IMR-90 (cell line): ENCODE measurements at places on chromosomes 7 and 10. TPM values are rescaled to one million over a fixed set of nuclear protein-coding genes. Genes with fewer than 3 reads are reported as not detected.
A peak's percentile ranks its signal among the peaks of the same experiment; 100 is the strongest.

The OR2A42 gene
- not detected in 2 replicates for total RNA-seq

GRCh38 chr7:103735377-103735776, 254.1 kb downstream of the RELN start:
- DNase-seq: peak; percentile 84
- H3K36me3 ChIP-seq: no peaks in the 10 kb centered on the region
- no peaks in the 10 kb centered on the region for H3K4me1 ChIP-seq

GRCh38 chr10:89144836-89145235, 62.3 kb downstream of the CH25H start:
- no peak overlapping the region for H3K27ac ChIP-seq
- H3K27me3 ChIP-seq: no peaks in the 10 kb centered on the region; the same call in 1 of the 2 replicates
- no peaks in the 10 kb centered on the region for H3K36me3 ChIP-seq
- no peak overlapping the region for H3K4me3 ChIP-seq
- DNase-seq: no peak

DNA sequence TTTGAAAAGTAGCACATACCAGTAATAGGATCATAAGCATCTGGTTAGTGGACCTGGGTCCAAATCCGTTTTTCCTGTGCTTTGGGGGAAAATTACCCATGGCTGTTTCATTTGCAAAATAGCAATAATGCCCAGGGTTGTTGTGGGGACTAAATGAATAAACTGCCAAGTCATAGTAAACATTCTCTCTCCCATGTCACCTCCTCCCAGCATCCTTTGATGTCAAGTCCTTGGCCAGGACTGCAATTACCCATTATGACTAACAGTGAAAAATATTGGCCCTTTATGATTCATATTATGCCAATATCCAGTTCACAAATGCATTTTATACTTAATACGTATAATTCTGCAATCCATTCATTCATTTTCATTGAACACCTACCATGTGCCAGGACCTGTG, 23.0 kb downstream of the TOMM7 start:
- H3K27ac ChIP-seq: no peak overlapping the region
- H3K4me3 ChIP-seq: no peak overlapping the region
- no peaks in the 10 kb centered on the region for H3K4me1 ChIP-seq
- DNase-seq: peak; percentile 30
- H3K36me3 ChIP-seq: no peaks in the 10 kb centered on the region
- H3K27me3 ChIP-seq: no peaks in the 10 kb centered on the region

DNA sequence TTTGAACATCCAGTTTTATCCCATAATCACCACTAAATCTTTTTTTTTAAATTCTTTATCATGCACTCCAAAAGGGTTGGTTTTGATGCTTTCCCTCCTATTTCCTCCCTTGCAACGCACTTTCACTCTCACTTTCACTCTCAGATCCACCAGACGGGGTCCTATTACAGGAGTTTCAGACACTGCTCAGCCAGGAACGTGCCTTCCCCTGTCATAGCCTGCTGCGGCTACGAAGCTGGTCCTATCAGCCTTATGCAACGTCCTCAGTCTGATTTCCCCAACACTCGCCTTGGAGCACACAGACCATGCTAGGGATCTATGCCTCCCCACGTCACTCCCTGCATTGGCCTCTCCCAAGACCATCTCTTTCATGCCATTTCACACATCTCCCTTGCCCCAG, 23.4 kb downstream of the ZPBP start:
- H3K4me1 ChIP-seq: no peaks in the 10 kb centered on the region
- H3K36me3 ChIP-seq: no peaks in the 10 kb centered on the region
- H3K4me3 ChIP-seq: no peak overlapping the region
- H3K27me3 ChIP-seq: no peaks in the 10 kb centered on the region

GRCh38 chr7:142375710-142376313, 118.0 kb upstream of the PRSS58 start:
- no peaks in the 10 kb centered on the region for H3K36me3 ChIP-seq
- H3K4me1 ChIP-seq: peaks cover 15% of the 10 kb centered on the region
- no peaks in the 10 kb centered on the region for H3K27me3 ChIP-seq
- peak overlapping the region; percentile 13; the same call in 1 of the 2 replicates for H3K27ac ChIP-seq
- H3K4me3 ChIP-seq: no peak overlapping the region

The CC2D2B gene
- not detected in 2 replicates for total RNA-seq

GRCh38 chr10:127100983-127101615, 95.3 kb downstream of the INSYN2A start:
- H3K36me3 ChIP-seq: peaks cover 25% of the 10 kb centered on the region
- H3K27me3 ChIP-seq: no peaks in the 10 kb centered on the region
- no peaks in the 10 kb centered on the region for H3K4me1 ChIP-seq
- no peak for DNase-seq

DNA sequence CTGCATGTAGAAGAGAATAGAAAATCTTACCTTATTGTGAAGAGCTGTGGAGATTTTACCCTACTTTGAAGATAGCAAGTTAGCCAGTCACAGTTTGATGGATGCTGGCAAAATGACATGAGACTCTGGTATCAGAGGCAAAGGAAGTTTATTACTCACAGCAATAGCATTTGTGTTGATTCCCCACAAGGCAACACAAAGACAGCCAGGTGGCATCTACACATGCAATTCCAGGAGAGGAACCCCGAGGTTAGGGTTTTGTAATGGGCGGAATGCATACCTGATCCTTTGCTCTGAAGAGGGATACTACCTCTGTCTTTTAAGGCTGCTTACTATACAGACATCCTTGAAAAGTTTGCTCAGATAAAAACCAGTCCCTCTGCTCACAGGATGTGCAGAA, 59.5 kb downstream of the AHR start:
- DNase-seq: peak; percentile 26
- H3K4me1 ChIP-seq: peaks cover 2% of the 10 kb centered on the region; the same call in 1 of the 2 replicates
- no peak overlapping the region for H3K4me3 ChIP-seq
- H3K36me3 ChIP-seq: no peaks in the 10 kb centered on the region
- H3K27ac ChIP-seq: no peak overlapping the region
- no peaks in the 10 kb centered on the region for H3K27me3 ChIP-seq

The CDNF gene
- 0.72 and 0.83 TPM in 2 replicates for total RNA-seq

The LIPA gene
- total RNA-seq: 31.9 and 32.5 TPM in 2 replicates

- H3K36me3 ChIP-seq: peaks cover 4% of the 10 kb centered on the region; the same call in 1 of the 2 replicates
- no peak overlapping the region for H3K4me3 ChIP-seq
- H3K27ac ChIP-seq: no peak overlapping the region
- no peaks in the 10 kb centered on the region for H3K27me3 ChIP-seq
- H3K4me1 ChIP-seq: peaks cover 29% of the 10 kb centered on the region
Observed at GRCh38 chr7:47460251-47460989, 121.5 kb downstream of the TNS3 start.

DNA sequence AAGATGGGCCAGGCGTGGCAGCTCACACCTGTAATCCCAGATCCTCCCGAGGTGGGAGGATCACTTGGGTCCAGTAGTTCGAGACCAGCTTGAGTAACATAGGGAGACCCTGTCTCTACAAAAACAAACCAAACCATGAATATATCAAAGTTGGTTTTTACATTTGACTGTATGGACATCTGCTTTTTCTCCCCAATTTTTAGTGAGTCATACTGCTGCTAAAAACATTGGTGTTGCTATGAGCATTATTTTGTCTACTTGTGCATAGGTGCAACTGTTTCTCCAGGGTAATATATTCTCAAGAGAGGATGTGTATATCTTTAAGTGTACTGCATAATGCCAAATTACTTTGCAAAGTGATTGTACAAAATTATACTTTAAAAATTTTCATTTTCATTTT, 769 bp upstream of the TMEM248 start:
- no peak overlapping the region for H3K27ac ChIP-seq
- H3K36me3 ChIP-seq: peaks cover 3% of the 10 kb centered on the region; the same call in 1 of the 2 replicates
- no peaks in the 10 kb centered on the region for H3K27me3 ChIP-seq

GRCh38 chr10:130762491-130762890, 549.0 kb downstream of the TCERG1L start:
- DNase-seq: no peak
- H3K27me3 ChIP-seq: no peaks in the 10 kb centered on the region
- H3K4me3 ChIP-seq: no peak overlapping the region
- H3K36me3 ChIP-seq: no peaks in the 10 kb centered on the region

DNA sequence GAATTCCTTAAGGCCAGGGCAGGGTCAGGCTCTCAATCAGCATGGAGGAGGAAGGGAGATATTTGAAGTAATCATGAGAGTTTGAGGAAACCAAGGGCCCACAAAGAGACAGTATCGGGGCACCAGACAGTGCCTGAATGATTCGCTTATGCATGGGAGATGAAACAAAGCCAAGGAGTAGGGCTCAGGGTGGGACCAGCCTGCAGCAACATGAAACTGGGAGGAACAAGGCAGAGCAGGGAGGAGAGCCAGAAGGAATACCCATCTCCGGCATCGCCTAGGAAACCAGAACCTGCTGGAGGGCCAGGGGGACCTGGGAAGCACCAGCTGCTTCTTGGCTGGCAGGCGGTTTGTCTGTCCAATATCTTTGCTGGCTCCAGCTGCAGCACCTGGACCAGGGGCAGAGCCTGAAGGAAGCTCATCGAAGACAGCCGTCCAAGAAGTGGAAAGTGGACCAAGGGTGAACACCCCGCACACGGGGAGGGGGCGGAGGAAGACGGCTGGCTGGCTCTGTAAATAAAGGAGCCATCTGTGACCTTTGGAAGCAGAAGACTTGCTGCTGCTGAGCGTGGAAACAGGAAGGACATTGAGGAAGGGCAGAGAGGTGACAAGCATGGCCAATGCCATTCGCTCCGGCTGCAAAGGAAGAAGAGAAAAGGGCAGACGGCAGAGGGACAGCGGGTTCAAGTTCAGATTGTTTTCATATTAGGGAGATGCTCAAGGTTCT, 34.4 kb upstream of the ECHDC3 start:
- H3K36me3 ChIP-seq: no peaks in the 10 kb centered on the region
- H3K4me1 ChIP-seq: peaks cover 1% of the 10 kb centered on the region; the same call in 1 of the 2 replicates
- DNase-seq: no peak
- H3K27me3 ChIP-seq: peaks cover 21% of the 10 kb centered on the region; the same call in 1 of the 2 replicates
- H3K27ac ChIP-seq: no peak overlapping the region

The NFE2L3 gene
- total RNA-seq: 37.8 and 43.2 TPM in 2 replicates

DNA sequence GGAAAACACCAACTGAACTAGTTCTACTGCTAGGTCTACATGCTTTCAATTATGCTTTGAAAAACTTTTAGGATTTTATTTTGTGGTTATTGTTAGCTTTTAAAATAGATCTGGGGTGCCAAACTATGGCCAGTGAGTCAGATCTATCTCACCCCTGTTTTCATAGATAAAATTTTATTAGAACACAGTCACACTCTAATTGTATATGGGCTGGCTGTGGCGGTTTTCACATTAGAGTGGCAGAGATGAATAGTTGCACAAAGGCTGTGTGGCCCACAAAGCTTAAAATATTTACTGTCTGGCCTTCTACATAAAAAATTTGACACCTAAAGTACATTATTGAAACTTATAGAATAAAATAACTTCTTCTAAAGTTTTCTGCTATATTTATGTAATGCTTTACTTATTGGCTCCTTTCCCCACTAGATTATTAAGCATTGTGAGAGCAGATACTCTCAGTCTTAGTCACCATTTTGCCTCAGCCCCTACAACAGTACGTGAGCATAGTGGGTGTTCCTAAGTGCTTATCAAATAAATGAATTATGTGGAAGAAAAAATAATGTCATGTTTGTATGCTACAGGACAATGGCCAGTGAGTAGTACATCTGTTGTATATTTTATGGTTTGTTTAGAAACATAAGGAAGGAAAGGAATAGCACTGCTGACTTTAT, 5.4 kb upstream of the SUV39H2 start:
- no peaks in the 10 kb centered on the region for H3K27me3 ChIP-seq
- no peak overlapping the region for H3K27ac ChIP-seq
- H3K36me3 ChIP-seq: peaks cover 5% of the 10 kb centered on the region
- peak; percentile 73 for DNase-seq
- no peak overlapping the region for H3K4me3 ChIP-seq

- no peak overlapping the region for H3K4me3 ChIP-seq
- no peaks in the 10 kb centered on the region for H3K36me3 ChIP-seq
- no peak overlapping the region for H3K27ac ChIP-seq
Observed at GRCh38 chr10:78953113-78953798, 115.5 kb upstream of the ZMIZ1 start.

GRCh38 chr7:65342723-65343629, 30.7 kb upstream of the ZNF92 start:
- no peaks in the 10 kb centered on the region for H3K4me1 ChIP-seq
- no peak for DNase-seq
- no peak overlapping the region for H3K4me3 ChIP-seq

DNA sequence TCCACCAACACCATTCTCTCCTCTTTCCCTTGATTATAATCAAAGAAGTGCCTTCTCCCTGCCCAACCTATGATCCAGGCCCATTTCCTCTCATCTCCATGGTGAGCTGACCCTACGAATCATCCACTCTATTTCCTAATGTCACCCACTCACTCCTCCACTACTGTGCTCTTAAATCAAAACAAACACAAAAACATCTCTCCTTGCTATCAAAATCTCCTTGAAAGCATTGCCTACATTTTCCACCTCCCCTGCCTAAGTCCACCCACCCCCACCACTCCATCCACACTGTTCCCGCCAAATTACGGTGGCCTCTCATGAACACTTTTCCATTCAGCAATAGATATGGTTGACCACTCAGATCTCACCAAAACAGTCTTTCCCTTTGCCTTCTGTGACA, 5.3 kb downstream of the DYDC1 start:
- no peaks in the 10 kb centered on the region for H3K4me1 ChIP-seq
- H3K36me3 ChIP-seq: no peaks in the 10 kb centered on the region
- DNase-seq: no peak
- H3K27ac ChIP-seq: no peak overlapping the region

DNA sequence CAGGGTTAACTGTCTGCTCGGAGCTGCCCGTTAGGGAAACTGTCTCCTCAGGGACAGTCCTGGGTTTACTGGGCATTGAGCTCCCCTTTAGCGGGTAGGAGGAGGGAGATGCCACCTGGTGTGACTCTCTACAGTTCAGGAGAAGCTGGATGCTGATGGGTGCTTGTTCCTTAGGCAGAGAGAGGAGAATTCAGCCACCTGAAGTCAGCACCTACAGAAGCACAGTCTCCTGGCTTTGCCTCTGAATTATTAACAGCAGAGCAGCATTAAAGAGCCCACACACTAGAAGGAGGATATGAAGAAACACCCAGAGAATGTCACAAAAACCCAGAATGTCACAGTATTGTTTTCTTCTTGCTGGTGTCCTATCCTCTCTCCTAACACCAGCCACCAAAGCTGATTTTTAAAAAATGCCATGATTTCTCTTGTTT, 696 bp downstream of the GIMAP4 start:
- H3K27me3 ChIP-seq: no peaks in the 10 kb centered on the region
- no peaks in the 10 kb centered on the region for H3K36me3 ChIP-seq
- no peaks in the 10 kb centered on the region for H3K4me1 ChIP-seq
- H3K27ac ChIP-seq: no peak overlapping the region
- H3K4me3 ChIP-seq: no peak overlapping the region
